ENCODE measurements at places on chromosomes 4 and X.
A peak's percentile ranks its signal among the peaks of the same experiment; 100 is the strongest.

DNA sequence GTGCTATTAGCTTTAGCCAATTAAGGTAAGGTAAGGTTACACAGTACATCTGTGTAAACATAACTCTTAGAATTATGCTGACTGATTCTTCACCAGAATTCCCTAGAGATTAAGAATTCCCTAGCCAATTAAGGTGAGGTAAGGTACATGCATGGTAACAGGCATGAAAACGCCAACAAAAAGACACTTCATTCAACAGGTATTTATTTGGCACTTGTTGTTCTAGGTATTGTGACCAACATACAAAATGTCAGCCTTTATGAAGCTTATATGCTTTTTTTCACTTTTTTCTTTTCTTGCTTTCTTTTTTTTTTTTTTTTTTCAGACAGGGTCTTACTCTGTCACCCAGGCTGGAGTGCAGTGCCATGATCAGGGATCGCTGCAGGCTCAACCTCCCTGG, 47.2 kb downstream of the EDNRA start:
- no peak for DNase-seq

DNA sequence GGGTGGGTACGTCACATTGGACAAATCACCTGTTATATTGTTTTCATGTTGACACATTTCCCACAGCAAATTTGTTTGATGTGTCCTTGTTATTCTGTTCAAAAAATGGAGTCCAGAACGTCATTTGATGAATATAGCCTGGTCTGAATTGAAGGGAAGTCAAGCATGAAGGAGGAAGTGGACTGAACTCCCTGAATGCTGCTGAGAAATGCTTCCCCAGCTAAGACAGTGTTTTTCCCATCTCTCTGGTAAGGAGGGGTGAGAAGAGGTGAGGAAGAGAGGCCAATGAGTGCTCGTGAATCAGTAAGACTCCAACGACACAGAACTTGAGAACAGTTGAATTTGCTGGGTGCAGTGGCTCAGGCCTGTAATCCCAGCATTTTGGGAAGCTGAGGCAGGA, 127.4 kb downstream of the RBM47 start:
- no peak for DNase-seq

DNA sequence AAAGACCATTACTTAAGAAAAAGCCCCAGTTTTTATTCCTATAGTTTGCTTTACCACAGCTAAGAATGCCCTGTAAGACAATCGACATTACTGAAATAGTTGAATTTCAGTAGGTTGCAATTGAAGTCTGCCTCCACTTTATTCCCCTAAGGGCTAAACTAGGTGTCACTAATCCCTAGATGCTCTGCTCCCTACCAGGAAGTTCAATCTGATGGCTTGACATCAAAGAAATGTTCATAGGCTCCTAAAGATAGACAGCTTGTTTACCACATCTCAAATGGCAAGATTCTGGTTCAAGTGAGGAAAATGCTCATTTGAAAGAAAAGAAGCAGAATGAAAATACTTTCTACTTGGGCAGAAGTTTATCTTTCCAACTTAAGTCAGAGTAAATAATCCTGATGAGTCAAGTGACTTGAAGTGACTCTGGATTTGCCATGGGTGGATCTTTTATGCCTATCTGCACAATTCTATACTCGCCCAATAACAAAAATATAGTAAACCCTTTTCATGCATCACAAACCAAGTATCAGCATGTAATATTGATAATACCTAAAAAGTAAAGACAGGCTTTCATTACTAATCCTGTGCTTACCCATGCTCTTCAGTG, 117.2 kb downstream of the SH3RF1 start:
- DNase-seq = no peak

DNA sequence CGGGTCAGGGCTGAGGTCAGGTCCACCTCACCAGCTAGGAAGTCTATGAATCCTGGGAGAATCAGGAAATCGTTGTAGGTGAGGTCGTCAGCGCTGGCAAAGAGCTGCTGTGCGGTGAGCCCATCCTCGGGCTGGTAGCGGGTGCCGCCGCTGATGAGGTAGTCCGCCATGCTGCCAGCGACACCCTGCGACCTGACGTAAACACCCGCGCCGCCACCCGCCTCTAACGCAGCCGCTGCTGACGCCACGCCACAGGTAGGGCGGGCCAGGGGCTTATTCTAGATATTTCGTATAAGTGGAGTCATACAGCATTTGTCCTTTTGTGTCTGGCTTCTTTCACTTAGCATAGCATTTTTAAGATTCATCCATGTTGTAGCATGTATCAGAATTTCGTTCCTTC, 220.2 kb upstream of the ATP6AP2 start:
- no peak for DNase-seq

- no peak for DNase-seq
Observed at GRCh38 chr4:18847249-18847890, 825.8 kb upstream of the LCORL start.

DNA sequence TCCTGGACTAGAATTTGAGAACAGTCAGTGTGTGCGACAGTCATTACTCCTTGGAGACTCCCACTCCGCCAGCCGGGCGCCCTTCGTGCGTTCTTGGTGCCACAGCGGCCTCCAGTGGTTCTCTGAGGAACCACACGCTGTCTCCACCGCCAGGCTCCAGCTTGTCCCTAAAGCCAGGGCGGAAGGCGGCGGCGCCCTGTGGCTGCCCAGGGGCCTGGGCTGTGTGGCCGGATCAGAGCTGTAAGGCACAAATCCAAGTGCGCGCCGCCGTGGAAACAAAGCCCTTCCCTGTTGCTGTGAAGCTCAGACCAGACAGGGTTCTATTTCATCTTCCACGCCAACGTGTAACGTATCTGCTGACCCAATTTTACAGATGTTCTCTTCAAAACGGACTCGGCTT, 34.2 kb downstream of the IDS start:
- DNase-seq = peak; percentile 63

GRCh38 chrX:6377103-6377764, 148.6 kb upstream of the NLGN4X start:
- no peak for DNase-seq

DNA sequence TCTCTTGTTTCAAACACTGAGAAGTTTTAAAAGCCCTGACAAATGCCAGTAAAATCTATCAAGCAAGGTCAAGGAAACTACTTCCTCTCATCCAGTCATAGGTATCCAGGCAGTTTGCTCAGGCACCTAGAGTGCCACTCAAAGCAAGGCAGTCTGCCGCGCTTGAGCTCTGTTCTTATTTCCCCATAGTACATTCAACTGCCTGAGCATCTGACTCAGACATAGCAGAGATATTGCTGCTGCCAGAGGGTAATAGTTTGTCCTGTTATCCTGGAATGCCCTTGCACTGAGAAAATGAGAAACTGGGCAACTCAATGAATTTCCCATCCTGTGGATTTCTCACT, 16.1 kb upstream of the ATP8A1 start:
- peak; percentile 12 for DNase-seq

DNA sequence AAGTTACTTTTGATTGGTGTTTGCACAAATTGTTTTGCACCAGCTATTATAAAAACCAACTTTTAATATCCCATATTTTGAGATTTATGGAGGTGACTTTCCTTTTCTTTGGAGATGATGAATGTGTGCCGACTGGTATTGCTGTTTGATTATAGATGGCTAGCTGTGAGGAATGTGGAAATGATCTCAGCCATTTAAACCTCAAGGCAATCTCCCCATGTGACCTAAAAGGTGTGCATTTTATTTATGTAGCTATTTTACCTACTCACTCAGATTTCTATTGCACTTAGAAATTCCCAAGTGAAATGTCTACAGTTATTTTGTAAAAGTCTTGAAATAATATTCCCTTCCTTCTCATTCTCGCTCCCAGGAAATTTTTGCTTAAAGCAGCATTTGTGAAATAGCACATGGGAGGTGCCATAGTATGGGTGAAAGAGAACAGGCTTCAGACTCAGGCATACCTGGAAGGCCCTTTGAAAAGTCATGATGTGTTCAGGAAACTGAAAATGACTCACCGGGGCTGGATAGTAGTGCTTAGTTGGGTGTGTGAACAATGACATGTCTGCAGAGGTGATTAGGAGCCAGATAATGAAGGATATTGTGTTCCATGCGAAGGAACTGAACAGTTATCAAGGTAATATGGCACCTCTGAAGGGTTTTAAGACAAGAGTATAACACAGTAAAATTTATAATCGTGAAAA, 247.6 kb downstream of the CBLL2 start:
- no peak for DNase-seq

DNA sequence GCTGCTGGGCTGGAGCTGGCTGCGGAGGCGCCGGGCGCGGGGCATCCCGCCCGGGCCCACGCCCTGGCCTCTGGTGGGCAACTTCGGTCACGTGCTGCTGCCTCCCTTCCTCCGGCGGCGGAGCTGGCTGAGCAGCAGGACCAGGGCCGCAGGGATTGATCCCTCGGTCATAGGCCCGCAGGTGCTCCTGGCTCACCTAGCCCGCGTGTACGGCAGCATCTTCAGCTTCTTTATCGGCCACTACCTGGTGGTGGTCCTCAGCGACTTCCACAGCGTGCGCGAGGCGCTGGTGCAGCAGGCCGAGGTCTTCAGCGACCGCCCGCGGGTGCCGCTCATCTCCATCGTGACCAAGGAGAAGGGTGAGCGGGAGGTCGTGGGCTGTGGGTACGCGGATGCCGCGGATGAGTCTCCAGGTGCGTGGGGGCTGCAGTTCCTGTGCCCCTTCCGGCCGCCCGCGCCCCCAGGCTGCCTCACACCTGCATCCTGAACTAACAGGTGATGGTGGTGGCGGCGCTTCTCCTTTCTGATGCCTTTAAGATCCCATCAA, 499 bp downstream of the CYP2U1 start:
- DNase-seq = peak; percentile 24

DNA sequence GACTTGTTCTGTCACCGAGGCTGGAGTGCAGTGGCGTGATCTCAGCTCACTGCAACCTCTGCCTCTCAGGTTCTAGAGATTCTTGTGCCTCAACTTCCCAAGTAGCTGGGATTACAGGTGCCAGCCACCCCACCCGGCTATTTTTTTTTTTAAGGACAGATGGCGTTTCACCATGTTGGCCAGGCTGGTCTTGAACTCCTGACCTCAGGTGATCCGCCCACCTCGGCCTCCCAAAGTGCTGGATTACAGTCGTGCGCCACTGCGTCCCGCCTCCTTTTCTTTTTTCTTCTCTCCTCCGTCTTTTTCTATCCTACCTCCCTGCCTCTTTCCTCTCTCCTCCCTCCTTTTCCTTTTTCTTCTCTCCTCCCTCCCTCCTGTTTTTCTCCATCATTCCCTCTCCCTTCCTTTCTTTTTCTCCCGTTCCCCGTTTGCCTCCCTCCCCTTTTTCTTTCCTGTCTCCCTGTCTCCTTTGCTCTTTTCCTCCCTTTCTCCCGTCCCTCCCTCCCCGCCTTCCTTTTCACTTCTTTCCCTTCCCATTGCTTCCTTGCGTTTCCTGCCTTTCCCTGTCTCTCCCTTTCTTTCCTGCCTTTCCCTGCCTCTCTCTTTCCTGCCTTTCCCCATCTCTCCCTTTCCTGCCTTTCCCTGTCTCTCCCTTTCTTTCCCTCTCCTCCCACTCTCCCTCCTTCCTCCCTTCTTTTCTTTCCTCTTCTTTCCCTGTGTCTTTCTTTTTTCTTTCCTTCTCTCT, 2.1 kb upstream of the SLC25A6 start:
- DNase-seq = no peak

GRCh38 chrX:129116676-129117470, 406.4 kb downstream of the SMARCA1 start:
- DNase-seq = no peak

- DNase-seq = no peak
Observed at GRCh38 chr4:112153211-112153791, 8.0 kb downstream of the FAM241A start.

DNA sequence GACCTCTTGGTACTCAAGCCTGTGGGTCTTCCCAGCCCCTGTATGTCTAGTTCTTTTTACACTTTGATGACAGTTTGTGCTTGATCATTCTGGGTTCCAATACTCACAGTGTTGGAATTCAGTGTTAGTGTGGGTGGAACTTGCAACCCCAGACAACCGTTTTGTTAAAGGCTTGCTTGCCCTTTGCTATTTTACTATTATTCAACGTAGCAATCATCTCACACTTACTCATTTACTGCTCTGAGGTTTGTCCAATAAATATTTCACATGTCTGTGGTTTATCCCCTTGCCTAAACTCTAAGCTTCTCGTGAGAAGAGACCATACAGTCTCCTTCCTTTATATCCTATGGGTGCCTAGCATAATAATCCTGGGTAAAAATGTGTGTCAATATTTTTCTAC, 15.3 kb downstream of the CCNG2 start:
- DNase-seq = no peak

DNA sequence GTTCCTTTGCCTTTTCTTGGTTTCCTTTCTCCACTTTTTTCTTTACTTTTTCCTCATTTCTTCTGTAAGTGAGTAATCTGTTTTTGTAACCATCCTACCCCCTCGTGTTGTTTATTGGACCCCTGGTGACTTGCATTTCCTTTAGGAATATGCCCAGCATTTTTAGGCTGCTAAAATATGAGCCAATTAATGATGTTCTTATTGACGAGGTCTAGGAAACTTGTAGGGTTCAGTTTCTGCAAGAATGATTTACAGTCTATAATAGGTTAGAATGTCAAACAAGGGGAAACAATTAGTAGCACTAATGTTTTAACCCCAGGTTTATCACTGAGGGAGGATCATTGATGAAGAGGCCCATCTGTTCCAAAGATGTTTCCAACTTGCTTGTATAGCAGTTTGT, 79.0 kb downstream of the CPE start:
- DNase-seq = no peak

- DNase-seq = no peak
Observed at GRCh38 chrX:118088084-118088483, 28.5 kb downstream of the KLHL13 start.

- DNase-seq = no peak
Observed at GRCh38 chr4:152981278-152981677, 45.2 kb downstream of the FHDC1 start.

GRCh38 chr4:95213366-95213765, 335.4 kb downstream of the UNC5C start:
- DNase-seq = no peak

DNA sequence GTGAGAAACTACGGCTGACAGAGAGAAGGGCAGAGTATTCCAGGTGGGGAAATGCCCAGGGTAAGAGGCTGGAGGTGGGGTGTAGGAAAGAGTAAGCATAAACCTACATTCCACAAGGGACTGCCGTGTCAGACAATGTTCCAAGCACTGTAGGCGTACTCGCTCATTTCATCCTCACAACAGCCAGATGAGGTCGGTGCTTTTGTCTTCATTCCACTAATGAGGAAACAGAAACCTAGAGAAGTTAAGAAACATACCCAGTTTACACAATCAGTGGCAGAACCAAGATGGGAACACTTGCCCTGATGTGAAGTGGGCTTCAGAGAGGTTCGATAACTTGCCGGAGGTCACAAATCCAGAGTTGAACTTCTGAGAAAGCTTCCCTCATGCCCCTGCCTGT, 4.6 kb downstream of the SASH3 start:
- no peak for DNase-seq

- DNase-seq = no peak
Observed at GRCh38 chr4:91170768-91171167, 1043.6 kb downstream of the CCSER1 start.

- DNase-seq = no peak
Observed at GRCh38 chr4:159021597-159022385, 81.1 kb upstream of the RAPGEF2 start.

Measured in CD4-positive, alpha-beta T cell treated with Interleukin-10 for 1 hour (primary cell).